ENCODE measurements at places on chromosomes 7 and 10.

DNA sequence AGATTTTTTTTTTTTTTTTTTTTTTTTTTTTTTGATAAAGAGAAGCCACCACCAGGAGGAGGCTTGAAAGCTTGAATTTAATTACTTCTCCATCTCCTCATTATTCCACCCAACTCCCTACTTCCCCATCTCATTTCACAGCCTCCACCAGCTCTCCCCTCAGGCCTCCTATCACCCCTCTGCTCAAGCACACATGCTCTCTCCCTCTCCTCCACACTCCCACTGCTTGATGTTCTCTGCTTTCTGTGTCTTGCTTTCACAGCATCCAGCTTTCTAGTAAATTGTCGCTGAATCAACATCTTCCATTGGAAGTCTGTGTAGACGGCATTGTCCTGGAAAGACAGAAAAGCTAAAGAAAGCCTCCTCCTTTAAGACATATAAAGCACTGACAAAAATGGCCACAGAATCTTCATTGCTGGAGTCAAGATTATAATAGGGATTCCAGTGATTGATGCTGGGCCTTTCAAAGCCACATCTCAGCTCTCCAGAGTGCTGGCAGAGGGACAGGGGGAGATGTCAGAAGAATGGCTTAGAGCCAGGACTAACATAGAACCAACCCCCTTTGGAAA, 58.3 kb downstream of the DOCK4 start:
- no peak for DNase-seq

DNA sequence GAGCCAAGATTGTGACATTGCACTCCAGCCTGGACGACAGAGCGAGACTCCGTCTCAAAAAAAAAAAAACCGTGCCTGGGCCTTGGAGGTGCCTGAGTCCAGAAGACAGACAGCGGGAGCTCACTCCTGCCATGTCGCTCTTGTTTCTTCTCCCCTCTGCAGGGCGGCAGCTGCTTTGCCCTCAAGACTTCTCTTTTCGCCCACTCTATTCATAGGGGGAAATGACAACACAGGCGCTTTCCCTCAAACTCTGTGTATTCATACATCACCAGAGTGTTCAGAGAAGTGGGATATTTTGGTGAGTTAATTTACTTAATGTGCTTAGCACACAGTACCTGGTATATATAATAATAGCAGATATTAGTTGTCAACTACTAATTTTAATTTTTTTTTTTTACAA, 44.5 kb downstream of the FOXK1 start:
- no peak for DNase-seq

- DNase-seq = no peak
These were observed 645.4 kb downstream of the PARD3 start for GRCh38 chr10:34169677-34170076.

DNA sequence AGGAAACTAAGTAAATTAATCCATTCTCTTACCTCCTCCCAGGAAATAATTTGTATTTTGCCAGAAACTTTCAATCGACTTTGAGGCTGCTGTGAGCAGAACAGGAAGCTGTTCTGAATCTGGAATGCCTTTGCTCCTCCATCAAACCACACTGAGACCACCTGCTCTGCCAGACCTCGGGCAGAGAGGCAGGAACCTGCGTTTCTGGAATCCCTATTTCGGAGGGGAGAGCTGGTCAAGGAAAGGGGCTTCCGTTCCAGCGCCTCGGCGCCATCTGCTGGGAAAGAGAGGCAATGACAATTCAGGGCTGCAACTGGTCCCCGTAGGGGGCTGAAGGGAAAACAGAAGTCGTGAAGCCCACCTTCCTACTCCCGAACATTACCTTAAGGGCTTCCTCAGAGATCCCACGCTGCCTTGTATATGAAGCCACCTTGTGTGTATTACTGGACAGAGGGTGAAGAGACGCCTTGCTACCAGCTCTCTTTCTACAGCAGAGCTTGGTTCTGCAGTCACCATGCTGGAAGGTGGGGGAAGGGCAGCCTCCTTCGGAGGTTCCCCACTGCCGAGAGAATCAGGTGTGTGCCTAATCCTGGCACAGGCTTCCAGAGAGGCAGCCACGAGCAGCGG, 31.2 kb downstream of the ZNF467 start:
- peak; percentile 47 for DNase-seq

DNA sequence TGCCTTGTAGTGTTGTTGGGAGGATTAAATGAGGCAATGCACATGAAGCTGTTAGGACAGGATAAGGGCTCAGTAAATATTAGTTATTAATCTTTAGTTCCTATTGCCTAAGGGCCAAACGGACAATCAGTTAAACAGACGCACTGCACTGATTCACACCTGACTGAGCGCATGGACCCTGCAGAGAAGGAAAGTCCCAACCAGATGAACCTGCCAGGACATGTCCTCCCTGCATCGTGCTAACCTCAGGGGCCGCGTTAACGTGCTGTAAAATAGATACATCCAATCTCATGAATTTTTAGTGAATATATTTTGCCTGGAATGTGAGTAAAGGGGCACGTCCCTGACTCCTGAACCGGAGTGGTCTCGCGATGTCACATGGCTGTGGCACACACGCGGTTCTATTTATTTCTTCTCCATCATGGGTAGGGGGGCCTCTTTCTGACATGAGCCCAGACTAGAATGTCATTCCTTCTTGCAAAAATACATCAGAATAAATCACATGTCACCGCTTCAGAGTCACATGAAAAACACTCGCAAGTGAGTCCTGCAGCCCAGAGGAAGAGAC, 12.3 kb downstream of the ADARB2 start:
- DNase-seq = no peak

- DNase-seq = no peak
These were observed 76.3 kb downstream of the FOXI2 start for GRCh38 chr10:127813290-127813689.

DNA sequence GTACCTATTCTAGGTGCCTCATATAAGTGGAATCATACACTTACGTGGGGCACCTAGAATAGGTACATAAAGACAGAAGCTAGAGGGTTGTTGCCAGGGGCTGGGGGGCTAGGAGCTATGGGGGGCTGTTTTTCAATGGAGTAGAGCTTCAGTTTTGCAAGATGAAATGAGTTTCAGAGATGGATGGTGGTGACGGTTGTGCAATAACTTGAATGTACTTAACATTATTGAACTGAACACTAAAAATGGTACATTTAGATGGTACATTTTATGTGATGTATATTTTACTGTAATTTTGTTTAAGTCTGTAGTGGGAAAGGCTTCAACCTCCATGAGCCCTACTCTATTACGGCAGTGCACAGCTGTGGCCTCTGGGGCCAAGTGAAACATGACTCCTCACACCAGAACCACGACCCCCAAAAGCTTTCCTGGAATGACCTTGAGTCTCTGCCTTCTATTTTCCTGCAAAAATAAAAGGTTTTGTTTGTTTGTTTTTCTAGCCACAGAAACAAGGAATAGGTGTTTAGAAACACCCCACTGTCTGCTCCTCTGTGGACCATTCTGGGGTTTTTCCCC, 147.3 kb upstream of the PLXNA4 start:
- DNase-seq = no peak

DNA sequence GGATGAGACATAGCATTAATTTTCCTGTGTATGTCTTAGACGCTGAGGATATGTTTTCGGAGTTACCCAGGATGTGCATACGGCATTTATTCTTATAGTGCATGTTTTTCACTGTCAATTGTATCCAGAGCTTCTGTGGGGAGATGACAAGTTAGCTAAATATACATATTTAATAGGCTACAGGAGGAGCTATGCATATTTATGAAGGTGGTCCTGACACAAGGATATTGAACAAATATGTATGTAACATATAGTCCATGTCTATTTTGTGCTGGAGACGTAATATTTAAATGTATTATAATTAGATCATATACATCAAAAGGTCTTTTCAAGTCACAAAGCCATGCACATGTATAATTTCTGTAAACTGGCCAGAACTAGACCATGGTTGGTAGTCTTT, 16.0 kb downstream of the IL6 start:
- DNase-seq = no peak

DNA sequence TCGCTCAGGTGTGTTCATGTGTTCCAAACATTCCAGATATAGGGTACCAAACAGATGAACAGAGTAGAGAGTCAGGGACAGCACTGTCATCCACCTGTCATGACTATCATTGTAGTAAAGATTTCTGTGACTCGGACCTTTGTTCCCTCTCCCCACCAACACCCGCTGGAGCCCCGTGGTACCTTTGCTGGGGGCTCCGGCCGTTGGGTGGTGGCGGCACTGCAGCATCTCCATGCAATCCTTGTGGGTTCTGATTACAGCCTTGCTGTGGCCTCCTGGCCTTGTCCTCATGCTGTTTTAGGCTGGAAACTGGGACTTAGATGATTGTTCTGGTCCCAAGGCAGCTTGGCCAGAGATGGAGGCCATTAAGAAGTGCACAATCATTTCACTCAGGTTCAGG, 247.3 kb downstream of the SKAP2 start:
- DNase-seq = no peak

DNA sequence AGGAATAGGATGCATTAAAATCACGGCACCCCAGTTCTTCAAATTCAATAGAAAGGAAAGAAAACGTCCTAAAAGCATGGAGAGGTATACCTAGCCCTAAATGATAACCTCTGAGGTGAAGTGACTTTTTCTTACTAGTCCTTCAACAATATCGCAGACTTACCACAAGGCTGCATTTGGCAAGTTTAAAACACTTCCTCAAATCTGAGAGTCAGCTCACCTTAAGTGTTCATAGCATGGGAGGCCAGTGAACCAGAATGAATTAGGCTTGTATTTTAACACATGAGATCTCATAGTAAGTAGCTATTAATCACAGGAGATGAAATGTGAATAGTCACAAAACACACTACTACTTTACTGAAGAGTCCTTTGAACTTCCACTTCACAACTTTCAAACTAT, 124.2 kb downstream of the RNF32 start:
- DNase-seq = no peak

DNA sequence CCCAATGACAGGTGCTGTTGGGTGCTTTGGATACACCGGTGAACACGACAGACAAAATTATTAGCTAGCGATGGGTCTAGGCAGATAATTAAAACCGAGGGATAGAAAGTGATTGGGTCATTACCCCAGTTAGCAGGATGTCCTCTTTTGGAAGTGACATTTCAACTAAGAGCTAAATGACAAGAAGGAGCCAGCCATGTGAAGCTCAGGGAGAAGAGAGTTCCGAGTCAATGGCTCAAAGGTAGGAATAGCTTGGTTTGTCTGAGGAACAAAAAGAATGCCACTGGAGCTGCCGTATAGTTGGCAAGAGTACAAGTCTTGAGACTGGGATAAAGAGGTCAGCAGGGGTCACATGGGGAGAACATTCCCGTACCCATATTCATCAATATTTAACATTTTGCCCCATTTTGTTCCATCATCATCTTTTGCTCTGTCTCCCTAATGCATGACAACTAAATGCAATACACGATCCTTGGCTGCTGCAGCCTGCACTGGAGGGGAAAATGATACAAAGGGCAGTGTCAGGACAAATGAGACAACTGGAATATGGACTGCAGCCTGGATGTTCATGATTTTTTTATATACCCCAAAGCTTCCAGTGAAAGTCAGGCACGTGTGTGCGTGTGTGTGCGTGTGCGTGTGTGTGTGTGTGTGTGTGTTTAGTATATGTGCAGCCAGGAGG, 115.7 kb downstream of the ICA1 start:
- no peak for DNase-seq

DNA sequence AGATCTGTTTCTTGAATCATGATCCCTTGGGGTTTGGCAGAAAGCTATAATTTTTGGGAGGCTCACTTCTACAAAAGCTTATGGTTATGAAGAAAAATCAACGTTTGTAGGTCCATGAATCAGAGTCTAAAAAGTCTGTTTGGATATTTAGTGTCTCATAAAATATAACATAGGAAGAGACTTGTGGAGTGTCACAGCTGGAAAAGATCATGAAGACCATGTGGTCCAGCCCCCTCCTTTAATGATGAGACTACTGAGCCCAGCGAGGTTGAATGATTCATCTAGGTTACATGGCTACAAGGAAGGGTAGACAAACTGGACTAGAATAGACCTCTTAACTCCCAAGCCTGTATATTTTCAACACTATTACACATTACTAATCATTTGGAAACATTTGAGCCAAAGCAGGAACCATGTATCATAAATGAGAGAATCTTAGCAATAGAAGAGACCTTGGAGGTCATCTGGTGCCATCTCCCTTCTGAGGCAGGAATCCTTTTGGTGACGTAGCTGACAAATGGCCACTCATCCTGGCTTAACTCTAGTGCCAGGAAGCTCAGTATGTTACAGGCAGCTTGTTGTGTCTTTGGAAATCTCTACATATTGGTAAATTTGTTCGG, 152.5 kb downstream of the CREB5 start:
- no peak for DNase-seq

DNA sequence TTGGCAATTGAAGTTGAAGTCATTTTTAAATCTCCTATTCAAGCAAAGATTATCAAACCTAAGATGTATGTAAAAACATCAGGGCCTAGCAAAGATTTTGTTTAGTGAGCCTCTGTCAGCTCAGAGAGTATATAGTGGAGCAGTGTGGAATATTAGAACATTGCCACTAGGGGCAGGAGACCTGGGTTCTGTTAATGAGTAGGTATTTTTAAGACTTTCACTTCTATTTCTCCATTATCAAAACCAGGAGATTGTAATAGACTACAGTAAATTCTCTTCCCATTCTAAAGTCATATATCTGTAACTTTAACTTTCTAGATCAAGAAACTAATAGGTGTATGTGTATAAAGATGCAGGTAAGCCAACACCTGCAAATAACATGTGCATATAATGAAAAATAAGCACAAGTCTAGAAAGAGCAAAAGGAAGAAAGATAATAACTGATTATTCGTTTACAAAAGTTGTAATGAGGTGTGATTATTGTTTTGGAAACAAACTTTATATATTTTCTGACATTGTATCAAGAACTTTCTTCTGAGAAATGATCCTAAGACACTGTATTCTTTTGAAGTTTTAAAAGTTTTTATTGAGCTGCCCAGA, 64.4 kb downstream of the KCND2 start:
- DNase-seq = no peak

DNA sequence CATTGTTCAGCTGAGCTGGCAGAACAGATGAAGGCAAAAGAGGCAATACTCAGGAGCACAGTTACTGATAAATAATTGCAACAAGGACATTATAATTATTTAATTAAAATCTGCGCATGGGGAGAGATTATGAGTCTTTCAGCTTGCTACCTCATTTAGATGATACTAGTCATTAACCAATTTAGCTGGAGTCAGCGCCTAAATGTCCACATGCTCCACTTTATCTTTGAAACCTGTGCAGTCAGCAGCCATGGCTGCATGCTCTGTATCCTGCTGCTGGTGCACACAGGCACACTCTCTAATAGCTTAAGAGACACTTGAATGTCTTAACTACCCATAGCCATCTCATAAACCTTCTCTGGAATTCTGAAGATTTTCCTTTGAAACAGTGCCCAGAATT, 196.8 kb downstream of the PPP1R3A start:
- no peak for DNase-seq

GRCh38 chr10:80909254-80909653, 371.6 kb downstream of the SH2D4B start:
- DNase-seq = no peak

GRCh38 chr10:132402781-132403241, 5.8 kb downstream of the PWWP2B start:
- DNase-seq = no peak

DNA sequence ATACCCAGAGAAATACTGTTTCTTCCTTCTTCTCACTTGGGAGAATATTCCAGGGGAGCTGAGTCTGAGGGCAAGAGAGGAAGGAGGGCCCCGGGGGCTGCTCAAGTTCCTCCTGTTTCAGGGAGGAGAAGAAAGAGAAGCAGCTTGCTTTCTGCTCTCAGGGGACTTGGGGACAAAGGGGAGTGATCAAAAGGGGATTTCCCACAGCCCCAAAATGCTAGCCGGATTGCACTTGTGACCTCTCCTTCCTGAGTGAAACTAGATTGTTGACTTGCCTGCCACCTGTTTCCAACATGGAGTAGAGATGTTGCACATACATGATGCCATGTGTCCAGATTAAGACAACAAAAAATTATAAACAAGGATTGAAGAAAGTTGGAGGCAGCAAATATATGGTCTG, 28.7 kb upstream of the PDCD4 start:
- no peak for DNase-seq

Data from stimulated activated CD4-positive, alpha-beta T cell treated with anti-CD3 and anti-CD28 coated beads, Interleukin-4, amount 100 ng/mL, for 48 hours (primary cell).